Posterior cingulate gyrus (tissue), 11 donors: ENCODE measurements at places on chromosomes 5 and 9.

GRCh38 chr5:75637949-75638348 is 26.7 kb downstream of the ANKDD1B start:
- DNase-seq: no peak

GRCh38 chr5:155978850-155979249 is 348.1 kb upstream of the SGCD start:
- DNase-seq: no peak

GRCh38 chr5:153130296-153130695 is 360.2 kb upstream of the GRIA1 start:
- no peak for DNase-seq

GRCh38 chr9:81689343-81690175 is at the start of gene TLE1:
Gene TLE1 (minus strand): TSS chr9:81689547. CDS start chr9:81688240, 1,307 bp downstream.
- peak; percentile 99 for DNase-seq

DNA sequence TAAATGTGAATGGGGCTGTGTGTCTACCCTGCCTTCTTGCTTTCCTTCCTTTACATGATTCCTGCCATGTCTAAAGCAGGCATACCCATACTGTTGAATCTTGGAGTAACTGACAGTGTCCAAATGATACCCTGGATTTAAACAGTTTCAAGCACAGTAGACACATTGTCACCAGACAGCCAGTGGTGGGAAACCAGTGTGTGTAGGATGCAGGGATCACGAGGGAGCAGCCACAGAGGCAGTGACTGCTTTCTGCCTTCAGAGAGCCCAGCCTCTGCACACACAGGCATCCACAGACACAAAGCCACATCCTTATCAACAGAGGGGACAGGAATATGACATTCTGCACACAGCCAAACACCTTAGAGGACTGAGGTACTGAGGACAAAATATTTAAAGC is 184.2 kb upstream of the TBCA start:
- no peak for DNase-seq

DNA sequence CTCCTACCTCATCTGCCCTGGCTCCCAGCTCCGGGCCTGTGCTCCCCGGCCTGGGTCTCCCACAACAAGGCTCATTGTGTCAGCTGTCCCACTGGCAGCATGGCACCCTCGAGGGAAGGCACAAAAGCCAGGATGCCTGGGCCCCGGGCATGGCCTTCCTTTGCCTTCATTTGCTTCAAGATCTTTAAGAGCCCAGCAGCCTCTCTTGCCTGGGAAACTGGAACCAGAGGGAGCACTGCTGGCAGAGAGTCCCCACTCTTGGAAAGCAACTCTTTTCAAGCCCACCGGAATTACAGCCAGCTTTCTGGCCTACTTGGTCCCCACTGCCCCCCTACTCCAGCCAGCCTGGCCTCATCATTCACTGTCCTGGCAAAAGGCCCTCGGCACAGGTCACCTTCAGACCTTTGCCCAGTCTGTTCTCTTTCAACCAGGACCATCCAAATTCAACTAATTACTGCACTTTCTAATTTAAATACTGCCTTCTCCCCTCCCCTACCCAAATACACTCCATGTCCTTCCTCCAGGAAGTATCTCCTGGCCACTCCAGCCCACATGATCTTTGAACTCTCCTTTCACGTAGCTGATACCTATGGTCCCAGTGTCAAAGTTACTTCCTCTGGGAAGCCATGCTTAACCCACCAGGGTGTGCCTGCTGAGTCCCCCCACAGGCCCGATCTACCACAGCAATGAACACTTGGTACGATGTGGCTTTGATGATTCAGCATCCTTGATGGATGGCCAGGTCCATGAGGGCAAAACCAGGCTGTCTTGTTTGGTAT is 8.9 kb downstream of the ZER1 start:
- DNase-seq: no peak

DNA sequence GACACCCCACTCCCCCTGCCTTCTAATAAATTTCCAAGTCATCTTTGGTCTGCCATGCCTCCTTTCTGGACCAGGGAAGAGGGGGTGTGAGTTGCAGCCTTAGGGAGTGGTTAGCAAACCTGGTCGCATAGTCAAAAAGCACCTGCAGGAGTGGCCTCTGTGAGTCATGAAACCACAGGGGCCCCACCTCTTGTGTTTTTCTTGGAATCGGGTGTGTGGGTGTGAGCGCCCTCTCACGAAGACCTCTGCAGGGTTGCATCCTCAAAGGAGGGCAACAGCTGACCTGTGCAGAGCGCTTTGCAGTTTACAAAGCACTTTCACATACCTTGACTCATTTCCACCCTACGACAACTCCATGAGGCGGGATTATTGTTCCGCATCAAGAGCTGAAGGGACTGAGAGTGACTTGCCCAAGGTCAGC is 36.8 kb upstream of the TEX48 start:
- no peak for DNase-seq

DNA sequence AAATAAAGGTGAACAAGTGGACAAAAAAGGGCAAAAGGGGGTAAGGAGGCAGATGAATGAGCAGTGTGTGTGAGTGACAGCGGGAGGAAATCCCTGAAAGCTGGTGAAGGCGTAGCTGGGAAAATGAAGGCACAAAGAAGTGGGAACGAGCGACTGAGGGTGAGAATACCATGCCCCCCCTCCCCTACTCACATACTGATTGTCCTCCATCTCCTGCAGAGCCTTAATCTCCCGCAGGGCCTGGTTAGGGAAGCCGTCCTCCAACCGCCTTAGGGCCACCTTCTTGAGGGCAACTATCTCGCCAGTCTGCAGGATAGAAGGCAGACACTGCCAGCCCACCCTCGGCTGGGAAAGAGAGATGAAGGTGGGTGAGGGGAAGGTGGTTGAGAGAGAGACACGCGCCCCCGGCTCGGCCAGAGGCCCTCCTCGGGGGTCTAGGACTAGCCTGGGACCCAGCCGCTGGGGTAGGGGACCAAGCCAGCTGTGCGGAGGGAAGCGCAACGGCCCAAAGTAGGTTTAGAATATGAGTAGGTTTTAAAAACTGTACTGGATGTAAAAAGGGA is 522 bp downstream of the CDK20 start:
- no peak for DNase-seq

- no peak for DNase-seq
Measured at GRCh38 chr9:69237702-69238295, 63.7 kb downstream of the TJP2 start.

DNA sequence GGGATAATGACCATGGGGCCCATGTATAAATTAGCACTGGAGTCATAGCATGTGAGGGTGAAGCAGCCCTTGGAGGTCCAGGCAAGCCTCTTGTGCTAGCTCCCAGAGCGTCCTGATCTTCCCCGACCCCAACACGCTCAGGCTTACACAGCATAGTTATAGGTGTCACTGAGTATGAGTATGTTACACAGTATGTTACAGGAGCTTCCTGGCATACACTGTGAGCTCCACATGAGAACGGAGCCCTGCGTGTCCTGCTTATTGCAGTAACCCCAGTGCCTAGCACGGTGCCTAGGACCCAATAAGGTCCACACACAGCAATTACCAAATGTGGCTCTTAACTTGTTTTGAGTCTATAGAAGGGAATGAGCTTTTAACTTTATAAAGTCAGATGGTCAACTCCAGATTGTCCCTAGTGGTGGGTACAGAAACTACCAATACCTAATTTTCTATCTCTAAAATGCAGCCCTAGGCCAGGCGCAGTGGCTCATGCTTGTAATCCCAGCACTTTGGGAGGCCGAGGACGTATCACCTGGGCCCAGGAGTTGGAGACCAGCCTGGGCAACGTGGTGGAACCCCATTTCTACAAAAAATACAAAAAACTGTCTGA is 64.1 kb downstream of the PLAC8L1 start:
- DNase-seq: no peak

GRCh38 chr5:128905568-128906110 is 59.6 kb upstream of the SLC27A6 start:
- no peak for DNase-seq

GRCh38 chr5:54538156-54538555 is 20.6 kb downstream of the SNX18 start:
- DNase-seq: no peak

DNA sequence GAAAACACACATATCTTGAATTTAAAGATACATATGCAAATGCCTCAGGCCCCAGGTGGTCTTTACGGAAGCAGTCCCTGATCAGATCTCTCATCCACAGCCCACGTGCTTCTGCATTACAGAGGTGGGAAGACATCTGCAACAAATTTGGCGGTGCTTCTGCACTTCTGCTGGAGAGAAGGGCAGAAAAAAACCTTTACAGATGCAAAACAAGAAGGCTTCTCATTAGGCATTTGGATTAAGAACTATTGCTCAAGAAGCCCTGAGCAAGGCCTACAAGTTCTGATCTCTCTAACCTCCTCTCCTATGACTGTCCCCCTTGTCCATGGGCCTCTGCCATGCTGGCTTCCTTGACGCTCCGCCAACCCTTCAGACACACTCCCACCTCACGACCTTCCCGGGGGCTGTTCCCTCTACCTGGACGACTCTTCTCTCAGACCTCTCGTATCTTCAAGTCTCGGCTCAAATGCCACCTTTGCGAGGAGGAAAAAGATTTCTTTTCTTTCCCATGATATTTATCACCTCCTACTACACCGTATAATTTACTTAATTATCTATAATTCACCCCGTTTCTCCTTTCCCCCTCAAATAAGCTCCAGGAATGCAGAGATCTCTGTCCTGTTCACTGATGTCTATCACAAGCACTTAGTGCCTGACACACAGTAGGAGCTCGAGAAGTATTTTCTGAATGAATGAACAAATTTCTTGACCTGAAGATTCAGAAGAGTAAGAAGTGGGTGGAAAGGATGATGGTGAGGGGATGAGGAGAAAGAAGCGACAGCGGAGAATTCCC is 1.1 kb downstream of the MTMR12 start:
- no peak for DNase-seq

DNA sequence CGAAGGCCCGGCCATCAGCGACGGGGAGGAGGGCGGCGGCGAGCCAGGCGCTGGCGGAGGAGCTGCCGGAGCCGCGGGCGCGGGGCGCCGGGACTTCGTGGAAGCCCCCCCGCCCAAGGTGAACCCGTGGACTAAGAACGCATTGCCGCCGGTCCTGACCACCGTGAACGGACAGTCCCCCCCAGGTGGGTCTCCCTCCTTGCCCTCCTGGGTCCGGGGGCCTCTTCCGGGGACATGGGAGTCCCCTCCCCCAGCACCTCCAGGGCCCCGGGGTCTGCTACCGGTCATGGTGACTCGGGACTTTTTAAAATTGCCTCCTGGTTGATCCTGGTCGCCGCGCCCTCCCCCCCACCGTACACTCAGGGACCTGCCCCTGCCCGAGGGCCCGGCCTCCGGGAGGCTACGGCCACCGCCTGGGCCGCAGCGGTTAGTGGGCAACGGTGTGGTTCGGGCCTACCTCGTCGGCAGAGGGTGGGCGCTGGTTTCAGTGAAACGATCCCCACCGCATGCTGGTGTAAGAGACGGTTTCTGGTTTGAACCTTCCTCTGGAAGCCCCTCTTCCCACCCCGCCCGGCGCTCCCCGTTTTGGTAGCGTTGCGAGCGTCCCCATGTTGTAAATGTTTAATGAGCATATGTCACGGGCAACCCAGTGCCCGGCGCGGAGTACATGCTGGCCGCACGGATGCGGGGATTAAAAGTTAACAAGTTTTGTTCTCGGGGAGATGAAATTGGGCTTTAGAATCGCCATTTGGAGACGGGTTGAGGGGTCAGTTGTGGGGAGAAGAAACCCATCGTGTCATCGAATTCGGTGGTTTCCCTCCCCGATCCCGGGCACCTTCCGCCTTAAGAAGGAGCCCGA is 1.1 kb downstream of the LARP1 start:
- peak; percentile 89 for DNase-seq

DNA sequence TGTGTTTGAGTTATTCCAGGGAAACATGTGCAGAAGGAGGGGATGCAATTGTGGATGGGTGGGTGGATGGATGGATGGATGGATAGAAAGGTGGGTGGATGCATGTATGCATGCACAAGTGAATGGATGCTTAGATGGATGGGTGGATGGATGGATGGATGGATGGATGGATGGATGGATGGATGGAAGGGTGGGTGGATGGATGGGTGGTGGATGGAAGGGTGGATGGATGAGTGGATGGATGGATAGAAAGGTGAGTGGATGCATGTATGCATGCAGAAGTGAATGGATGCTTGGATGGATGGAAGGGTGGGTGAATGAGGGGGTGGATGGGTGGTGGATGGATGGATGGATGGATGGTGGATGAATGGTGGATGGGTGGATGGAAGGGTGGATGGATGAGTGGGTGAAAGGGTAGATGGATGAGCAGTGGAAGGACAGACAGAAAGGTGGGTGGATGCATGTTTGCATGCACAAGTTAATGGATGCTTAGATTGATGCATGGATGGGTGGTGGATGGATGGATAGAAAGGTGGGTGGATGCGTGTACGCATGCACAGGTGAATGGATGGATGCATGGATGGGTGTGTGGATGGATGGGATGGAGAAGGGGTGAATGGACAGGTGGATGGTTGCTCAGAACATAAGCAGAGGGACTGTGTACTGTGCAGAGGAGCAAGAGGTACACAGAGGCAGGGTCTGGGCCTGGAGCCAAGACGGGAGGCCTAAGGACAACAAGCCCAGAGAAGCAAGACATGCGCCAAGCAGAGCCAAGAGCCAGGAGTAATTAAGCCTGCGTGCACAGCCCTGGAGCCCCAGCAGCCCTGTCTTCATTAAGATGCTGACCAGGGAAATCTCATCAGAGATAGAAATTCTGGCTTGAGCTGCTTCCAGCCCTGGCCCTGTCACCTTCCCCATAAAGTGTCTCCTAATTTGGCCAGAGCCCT is 84.6 kb upstream of the PPP1R26 start:
- DNase-seq: no peak

DNA sequence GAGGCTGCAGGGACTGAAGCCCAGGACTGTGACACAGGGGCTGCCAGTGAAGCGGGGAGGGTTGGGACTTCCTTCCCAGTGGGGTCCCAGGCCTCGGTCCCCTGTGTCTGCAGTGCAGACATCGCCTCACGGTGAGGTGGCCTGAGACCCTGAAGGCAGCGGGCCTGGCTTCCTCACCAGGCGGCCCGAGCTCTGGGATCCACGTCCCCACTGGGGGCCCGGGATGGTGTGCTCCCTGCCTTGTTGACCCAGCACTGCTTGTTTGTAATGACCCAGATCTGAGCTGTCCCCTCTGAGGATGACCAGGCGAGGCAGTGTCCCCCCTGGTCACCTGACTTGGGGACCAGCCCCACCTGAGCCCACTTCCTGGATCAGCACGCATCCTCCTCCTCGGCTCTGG is 53.1 kb downstream of the COL5A1 start:
- peak; percentile 21 for DNase-seq

DNA sequence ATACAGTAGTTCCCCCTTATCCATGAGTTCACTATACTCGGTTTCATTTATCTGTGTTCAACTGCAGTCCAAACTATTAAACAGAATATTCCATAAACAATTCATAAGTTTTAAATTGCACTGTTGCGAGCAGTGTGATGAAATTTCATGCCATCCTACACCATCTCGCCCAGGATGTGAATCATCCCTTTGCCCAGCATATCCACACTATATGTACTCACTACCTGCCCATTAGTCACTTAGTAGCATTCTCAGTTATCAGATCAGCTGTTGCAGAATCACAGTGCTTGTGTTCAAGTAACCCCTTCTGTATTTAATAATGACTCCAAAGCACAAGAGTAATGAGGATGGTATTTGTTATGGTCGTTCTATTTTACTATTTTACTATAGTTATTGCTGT is 51.5 kb downstream of the SHOC1 start:
- no peak for DNase-seq

GRCh38 chr5:101440173-101440572 is 537.1 kb upstream of the ST8SIA4 start:
- DNase-seq: no peak
